ENCODE measurements at places on chromosomes 1 and 21.
A peak's percentile ranks its signal among the peaks of the same experiment; 100 is the strongest.

GRCh38 chr21:15425049-15425448, 304.7 kb upstream of the USP25 start:
- no peak for DNase-seq

DNA sequence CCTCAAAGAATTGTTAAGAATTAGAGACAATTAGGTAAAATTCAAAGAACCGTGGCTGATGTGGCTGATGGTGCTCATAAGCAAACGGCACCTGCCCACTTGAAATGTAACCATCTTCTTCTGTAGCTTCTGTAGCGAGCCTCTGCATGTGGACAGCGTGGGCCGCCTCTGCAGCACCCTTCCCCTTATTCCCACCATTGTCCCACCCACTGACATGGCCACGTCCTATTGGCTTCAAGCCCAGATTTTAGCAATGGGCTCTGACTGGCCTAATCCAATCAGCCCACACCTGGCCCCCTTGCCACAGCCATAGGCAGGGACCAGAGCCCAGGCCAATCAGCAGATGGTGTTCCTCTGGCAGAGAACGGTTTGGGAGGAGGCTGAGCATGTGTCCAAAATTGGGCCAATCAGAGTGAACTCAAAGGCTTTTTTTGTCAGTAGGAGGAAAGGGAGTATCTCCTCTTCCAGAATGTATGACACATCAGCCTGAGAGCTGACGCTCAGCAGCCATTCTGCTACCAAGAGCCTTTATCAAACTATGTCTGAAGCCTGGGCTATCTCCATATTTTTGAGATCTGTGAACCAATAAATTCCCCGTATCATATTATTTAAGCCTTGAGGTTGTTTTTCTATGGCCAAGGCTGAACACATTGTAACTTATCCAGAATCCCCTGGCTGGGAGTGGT, 518.5 kb downstream of the SMYD3 start:
- no peak for DNase-seq

GRCh38 chr1:117189726-117190125, 21.0 kb downstream of the VTCN1 start:
- DNase-seq: no peak

- no peak for DNase-seq
Measured at GRCh38 chr1:203465948-203466347, 9.7 kb upstream of the PRELP start.

GRCh38 chr1:1181129-1181937, 7.7 kb downstream of the TTLL10 start:
- DNase-seq: no peak

GRCh38 chr1:109167001-109167506, 46.7 kb upstream of the SARS1 start:
- no peak for DNase-seq

- DNase-seq: no peak
Measured at GRCh38 chr21:39602076-39602689, 10.6 kb upstream of the B3GALT5 start.

GRCh38 chr1:97457446-97458089, 463.3 kb downstream of the DPYD start:
- DNase-seq: no peak

DNA sequence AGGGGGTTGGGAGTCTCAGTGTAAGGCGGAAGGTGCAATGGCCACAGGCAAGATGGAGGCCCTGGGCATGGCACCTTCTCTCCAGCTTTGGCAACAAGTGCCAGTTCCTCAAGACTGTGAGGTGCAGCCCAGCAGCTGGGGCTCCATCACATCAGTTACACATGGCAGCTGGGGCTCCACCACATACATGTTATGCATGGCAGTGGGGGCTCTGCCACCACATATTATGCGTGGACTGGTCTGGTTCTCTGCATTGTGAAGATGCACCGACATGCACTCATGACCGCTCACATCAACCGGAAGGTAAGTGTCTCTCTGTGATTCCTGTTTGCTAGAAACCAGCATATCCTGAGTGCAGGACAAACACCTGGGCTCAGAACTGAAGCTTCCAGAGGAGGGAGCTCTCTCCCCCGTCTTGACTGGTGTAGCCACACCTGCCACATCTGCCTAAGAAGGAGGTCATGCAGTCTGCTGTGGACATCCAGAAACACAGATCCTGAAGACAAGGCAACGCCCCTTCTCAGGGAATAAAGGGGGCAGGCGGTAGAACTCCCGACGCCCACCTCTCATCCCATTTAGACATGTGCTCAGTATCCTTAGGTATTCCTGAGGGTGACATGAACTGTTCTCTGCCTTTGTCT, 104.1 kb upstream of the TMPRSS2 start:
- DNase-seq: no peak

GRCh38 chr1:153544453-153545066, 1.0 kb downstream of the S100A4 start:
- DNase-seq: no peak

GRCh38 chr1:102336602-102337001, 339.9 kb upstream of the OLFM3 start:
- DNase-seq: no peak

DNA sequence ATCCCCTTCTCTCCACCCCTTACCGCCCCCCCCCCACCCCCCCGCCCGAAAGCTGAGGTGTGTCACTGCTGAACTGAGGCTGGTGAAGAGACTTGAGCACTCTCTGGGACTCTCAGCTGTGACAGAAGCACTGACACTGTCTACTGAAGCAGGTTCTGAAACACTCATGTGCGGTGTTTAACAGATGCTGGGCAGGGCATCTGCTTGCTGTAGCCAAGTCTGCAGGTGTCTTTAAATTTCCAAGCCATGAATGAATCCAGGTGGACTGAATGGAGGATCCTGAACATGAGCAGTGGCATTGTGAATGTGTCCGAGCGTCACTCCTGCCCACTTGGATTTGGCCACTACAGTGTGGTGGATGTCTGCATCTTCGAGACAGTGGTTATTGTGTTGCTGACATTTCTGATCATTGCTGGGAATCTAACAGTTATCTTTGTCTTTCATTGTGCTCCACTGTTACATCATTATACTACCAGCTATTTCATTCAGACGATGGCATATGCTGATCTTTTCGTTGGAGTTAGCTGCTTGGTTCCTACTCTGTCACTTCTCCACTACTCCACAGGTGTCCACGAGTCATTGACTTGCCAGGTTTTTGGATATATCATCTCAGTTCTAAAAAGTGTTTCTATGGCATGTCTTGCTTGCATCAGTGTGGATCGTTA, at the start of gene GPR52:
TSS of gene GPR52 (plus strand) at position 99 of the 665 bp plus-strand sequence. CDS start at position 247, 148 bp downstream.
- no peak for DNase-seq

GRCh38 chr1:58997060-58997411, 213.2 kb upstream of the JUN start:
- DNase-seq: no peak

DNA sequence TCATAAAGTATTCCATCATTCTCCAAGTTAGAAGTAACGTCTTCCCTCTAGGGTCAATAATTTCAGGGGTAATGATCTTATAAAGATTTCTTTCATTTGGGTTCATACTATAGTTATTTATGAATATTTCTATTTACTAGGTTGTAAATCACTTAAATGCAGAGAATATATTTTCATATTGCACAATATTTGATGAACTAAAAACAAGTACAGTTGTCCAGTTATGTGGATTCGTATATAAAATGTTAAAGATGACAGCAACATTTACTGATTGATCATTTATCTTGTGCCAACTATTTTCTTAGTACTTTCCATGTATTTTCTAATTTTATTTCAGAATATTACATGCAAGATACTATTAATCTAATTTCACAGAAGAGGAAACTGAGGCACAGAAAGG, 220.3 kb upstream of the TNR start:
- DNase-seq: no peak

DNA sequence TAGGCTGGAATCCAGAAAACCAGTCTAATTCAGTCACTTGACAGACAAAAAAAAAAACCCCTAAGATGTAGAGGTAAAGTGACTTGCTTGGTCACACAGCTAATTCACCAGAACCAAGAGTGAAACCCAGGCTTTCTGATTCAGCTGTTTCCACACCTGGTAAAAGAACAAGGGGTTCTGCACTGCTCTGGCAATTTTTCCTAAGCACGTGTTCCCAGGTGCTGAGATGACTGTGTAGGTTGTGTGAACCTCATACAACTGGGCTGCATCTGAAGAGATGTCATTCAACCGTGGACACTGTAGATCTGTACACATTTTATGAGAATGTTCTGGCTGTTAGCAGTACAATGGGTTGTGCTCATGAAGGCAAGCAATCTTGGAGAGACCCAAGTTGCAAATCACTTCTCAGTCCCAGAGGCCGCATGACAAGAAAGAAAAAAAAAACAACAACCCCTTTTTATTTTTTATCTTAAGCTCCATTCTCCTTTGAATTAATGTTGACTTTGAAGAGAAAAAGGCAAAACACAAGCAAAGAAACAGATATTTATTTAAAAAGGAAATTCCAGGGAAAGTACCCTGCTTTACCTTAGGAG, 95.4 kb downstream of the INTS7 start:
- peak; percentile 39 for DNase-seq

DNA sequence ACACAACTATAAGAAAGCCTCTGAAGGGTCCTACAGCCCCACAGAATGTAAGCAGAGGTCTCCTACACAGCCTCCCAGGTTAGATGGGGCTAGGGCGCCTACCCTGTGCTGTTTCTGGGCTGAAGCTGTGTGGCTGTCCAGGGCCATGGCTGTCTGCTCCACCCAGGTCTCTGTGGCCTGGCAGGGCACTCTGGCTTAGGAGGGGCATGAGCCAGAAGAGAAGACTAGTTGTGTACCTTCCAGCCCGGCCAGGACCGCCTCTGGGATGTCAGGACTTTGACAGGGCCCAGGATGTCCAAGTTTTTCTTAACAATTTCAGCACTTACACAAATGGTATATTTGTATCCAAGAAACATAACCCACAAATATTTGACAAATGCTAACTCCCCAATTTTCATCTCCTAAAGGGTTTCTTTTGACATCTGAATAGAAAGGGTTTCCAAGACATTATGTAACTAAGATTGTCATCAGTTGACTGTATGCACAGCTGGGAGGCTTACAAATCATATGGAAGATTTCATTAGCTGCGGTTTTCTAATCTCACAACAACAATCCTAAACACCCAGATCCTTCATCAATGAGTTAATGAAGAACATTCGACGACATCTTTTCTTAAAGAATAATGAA, 80.5 kb downstream of the HSF2BP start:
- no peak for DNase-seq

DNA sequence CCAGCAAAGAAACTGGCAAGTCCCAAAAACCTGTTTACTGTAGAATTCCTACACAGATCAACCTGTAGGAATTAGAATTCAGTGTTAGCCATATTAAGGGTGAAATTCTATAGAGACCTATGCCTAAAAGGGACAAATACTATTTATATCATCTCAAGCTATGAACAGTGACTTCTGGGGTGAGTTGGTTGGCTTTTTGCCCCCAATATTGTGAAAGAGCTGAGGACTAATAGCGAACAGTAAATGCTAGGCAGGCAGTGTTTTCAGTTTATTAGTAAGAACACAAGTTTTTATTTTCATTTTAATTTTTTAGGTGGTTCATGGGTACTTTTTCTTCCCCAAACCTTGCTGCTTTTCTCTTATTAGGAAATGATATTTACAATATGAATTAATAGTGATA, 15.3 kb downstream of the SLC16A4 start:
- no peak for DNase-seq

- DNase-seq: no peak
Measured at GRCh38 chr1:76218888-76219287, 144.3 kb downstream of the ST6GALNAC3 start.

DNA sequence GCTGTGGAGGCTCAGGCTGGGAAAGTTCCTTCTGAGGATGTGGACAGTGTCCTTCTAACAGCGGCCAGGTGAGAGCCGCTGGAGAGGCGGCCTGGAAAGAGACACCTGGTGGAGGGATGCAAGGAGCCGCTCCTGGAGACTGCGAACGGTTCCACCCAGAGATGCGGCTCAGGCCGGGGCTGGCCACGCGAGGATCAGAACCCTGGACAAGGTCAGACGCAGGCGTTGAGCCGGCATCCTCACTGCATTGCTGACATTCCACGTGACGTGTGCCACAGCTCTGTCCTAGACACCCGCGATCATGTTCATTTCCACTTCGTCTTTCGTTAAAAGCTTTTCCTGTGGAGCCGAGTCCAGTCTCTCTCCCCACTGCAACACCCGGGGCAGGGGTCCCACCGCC, 28.8 kb downstream of the CFAP74 start:
- DNase-seq: no peak

- DNase-seq: no peak
Measured at GRCh38 chr1:88276163-88276562, 407.9 kb upstream of the PKN2 start.

GRCh38 chr1:102751111-102751510, 357.2 kb downstream of the COL11A1 start:
- DNase-seq: no peak

DNA sequence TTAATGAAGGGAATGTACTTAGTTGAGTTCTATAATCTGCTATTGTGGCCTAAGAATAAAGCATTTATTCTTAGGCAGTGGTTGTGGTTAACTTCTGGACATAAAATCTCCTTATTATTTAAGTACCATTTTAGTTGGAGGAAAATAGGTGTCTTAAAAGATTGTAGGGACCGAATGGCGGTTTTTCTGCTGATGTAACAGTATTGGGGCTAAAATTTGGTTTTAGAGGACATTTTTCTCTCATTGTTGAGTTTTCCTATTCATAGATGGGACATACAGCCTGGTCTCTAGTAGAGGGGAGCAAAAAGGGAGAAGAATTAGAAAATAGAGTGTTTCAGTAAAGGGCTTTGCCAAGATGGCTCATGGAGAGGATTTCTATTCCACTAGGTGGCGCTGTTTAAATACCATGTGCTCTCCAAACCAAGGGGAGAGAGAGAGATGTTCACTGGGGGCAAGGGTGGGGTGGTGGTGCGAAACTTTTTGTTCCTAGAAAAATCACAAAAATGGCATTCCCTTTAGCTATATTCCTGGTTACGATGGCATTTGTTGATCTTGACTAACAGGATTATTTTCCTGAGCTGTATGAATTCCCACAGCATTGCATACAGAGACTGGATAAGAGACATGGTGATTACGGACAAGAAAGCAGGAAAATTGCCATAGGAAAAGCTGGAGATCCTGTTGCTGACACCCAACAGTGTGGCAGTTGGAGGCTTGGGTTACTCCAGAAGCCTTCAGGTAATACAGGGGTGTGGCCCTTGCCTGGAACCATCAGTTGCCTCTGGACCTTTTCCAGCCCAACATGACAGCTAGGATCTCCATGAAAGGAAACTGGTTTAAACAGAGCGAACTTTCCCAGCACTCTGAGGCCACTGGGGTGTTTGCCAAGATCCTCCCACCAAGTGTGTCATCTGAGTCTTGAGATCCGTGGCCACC, 18.2 kb upstream of the FCGR2A start:
- DNase-seq: peak; percentile 31

- no peak for DNase-seq
Measured at GRCh38 chr1:49527606-49528305, 496.0 kb downstream of the AGBL4 start.

- no peak for DNase-seq
Measured at GRCh38 chr1:85718678-85719340, 10.6 kb upstream of the ZNHIT6 start.

DNA sequence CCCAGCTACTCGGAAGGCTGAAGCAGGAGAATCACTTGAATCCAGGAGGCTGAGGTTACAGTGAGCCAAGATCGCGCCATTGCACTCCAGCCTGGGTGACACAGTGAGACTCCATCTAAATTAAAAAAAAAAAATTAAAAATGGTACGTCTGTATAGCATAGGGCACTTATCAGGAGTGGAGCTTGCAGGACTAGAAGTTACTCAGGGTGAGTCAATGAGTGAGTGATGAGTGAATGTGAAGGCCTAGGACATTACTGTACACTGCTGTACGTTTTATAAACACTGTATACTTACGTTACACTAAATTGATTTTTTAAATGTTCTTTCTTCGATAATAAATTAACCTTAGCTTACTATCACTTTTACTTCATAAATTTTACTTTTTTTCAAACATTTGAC, 183.6 kb downstream of the NR5A2 start:
- no peak for DNase-seq

- no peak for DNase-seq
Measured at GRCh38 chr1:214582289-214582891, 20.6 kb upstream of the CENPF start.
